ENCODE measurements at places on chromosomes 2 and 18.

DNA sequence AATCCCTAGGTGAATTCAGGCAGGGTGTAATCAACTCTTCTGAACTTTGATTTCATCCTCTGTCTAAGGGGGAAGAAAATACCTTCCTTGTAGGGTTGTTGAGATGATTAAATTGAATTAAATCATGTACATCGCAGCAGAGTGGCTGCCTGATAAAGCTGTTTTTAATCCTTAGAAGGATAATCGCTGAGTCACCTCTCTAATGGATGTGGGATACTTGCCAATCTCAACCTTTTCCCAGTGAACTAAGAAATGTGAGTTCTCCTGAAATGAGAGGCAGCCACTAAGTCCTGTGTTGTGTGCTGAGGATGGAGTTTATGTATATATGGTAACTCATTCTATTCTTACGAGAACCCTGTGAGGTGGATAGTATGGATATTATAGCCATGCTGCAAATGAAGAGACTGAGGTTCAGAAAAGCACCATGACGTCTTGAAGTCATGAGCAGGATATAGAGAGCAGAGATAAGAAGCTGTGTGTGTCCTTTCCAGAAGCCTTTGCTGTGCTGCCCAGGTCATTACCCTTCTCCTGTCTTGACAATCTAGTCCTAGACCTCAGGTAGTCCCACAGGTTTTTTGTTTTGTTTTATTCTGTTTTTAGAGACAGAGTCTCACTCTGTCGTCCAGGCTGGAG lies 93.3 kb downstream of the HNRNPLL start:
- DNase-seq = no peak

DNA sequence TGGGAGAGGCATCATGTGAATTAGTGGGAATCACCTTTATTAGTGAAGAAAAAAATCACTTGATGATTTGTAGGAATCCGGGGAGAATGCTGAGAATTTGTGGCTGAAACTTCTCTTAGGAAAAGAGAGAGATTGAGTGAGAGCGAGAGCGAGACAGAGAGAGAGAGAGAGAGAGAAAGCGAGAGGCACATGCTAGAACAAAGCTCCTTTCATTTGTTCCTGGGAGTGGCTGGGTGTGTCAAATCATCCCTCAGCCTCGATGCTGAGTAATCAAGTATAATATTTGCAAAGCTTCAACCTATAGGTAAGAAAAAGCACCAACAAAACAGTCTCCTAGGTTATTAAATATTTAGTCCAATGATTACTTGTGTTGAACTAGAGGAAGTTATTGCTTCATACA lies 4.4 kb upstream of the SERPINB5 start:
- no peak for DNase-seq

DNA sequence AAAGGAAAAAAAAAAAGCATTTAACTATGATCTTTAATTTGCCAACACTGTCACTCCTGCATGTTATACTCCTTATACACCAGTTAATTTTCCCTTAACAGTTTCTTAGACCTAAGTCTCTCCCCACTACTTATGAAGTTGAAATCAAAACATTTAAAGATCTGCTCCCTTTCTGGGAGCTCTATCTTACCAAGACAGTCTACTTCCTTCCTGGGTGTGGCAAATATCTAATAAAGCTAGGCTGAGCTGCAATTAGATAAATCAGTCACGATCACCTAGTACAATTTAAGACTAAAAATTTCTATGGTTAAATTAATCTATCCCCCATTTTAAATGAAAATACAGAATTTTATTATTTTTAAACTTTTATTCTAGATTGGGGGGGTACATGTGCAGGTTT lies 33.4 kb downstream of the PUM2 start:
- DNase-seq = no peak

DNA sequence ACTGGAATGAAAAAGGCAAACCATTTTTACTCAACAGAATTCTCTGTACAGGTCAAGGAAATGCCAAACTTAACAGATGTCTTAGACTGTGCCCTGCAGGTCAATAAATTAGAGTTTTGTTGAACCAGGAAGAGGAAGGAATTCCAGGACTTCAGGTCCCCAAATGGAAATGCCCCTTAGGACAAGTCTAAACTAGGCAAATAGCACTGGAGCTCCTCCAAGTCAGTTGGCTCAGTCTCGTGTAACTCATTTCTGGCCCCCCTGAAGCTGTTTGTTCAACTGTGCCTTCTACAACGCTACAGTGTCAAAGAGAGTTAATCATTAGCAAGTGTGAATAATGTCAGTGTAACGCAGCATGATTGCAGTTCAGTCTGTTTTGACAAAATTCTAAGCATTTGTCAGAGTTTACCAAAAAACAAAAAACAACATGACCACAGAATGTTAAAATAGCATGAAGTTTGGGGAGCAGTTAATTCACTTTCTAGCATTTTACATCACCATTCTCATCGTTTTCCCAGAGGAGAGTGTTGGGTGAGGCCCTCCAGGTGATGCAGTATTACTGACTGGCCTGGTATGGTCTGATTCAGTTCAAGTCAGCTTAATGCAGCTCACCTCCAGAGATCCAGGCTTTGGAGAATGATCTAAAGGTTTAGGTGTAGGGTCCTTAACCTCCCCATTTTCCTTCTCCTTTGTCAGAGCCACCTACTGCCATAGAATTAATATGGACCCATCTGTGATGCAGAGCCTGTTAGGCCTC lies 108.1 kb downstream of the AQP4 start:
- no peak for DNase-seq

DNA sequence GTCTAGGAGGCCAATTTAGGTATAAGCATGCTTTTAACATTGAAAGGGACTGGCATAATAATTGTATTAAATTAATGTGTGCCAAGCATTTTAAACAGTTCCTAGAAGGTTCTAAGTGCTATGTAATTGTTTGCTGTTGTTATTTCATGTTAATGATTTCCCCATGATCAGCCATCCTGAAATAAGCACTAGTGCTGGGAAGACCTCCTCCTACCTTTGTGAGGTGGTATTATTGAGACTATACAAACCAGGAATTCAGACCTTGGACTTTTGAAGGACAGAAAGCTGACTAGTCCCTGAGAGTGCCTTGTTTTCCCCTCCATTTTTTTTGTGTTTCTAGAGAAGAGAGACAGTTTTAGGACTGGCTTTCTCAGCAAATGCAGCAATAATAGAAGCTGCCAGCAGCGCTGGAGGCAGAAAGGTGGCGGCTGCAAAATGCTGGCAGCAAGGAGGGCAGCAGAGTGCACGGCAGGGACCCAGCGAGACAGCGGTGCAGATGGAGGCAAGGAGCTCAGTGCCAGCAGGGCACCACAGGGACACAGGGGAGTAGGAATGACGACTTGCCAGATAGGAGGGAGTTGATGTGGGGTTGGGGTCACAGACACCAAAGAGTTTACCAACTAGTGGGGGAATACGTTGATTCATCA lies 25.3 kb downstream of the NABP1 start:
- DNase-seq = no peak

- DNase-seq = no peak
These were observed 40.4 kb upstream of the ATIC start for GRCh38 chr2:215271446-215271845.

DNA sequence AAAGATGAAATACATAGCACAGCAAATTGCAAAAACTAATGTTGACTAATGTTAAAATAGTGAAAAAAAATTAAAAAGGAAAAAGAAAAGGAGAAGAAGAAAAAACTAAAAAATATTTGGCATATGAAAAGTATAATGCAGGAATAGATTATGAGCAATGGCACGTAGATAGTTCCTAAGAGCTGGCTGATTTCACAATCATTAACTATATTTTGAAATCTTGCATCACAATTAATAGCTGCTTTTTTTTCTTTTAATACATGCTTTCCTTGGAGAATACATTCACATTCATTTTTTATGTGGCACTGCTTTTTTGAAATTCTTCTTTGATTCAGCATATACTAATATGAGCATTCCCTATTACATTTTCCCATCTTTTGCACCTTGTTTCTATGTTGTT lies 299.8 kb downstream of the DPP10 start:
- DNase-seq = no peak

- DNase-seq = no peak
These were observed 58.1 kb upstream of the OTX1 start for GRCh38 chr2:62992561-62992960.

DNA sequence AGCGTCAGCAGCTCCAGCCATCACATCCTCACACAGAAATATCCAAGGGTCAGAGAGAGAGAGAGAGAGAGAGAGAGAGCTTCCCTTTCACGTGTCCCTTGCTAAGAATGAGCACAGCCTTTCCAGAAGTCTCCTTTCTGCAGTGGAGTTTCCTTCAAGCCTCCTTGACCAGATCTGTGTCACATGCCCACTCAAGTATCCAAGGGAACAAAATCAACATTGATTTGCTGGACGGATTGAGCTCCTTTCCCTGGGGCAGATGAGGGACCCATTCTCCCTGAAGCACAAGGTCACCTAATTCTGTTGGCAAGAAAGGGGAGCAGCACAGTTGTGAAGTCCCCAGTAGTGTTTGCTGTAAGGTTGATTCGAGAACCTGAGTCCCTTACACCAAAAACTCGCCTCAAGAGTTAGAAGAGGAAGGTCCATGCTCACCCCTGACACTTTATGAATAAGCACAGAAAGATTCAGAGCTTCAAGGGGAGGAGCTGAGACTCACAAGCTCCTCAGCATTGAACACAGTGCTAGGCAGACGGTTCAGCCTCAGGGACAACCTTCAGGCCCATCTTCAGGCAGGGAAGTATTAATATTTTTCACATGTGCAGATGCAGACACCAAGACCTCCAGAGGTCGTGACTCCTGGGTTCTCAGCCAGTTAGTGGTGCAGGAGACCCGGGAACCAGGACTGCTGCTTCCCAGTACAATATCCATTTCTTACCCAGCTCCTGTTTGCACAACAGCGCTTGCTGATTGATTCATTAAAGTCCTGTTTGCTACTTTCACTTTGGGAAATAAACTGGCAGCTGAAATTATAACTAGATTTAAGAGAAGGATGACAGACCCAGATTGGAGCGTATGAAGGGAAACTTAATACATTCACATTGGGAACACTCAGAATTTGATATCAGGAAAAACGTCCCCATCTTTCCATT lies 38.2 kb upstream of the MARCO start:
- no peak for DNase-seq

GRCh38 chr2:4358837-4359236 lies 655.5 kb downstream of the DCDC2C start:
- DNase-seq = peak; percentile 87

GRCh38 chr18:48897531-48897930 lies 53.2 kb downstream of the SMAD7 start:
- no peak for DNase-seq

DNA sequence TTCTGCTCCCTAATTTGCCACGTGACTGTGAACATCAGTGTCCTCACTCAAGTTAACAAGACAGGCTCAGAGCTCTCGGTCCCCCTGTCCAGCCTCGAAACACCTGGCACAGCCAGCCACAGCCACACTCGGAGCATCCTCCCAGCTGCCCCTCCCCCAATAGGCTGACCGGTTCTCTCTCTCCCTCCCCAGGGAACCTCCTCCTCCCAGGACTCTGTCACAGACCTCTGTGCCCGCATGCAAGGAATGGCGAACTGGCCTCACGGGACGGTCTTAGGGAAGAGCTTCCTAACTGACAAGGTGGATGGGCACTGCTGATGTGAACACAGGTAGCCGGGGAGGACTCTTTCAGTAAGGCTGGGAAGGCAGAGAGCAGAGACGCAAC lies 18.8 kb downstream of the CYP26B1 start:
- DNase-seq = no peak

- no peak for DNase-seq
These were observed 8.2 kb upstream of the CIB4 start for GRCh38 chr2:26649322-26649721.

- DNase-seq = no peak
These were observed 46.8 kb upstream of the NCK2 start for GRCh38 chr2:105697781-105698449.

Measured in NCI-H1105 (cell line).